Upper lobe of right lung (tissue), 1 donor: ENCODE measurements at places on chromosomes 16 and 17. TPM values are rescaled to one million over a fixed set of nuclear protein-coding genes. Genes with fewer than 3 reads are reported as not detected.

DNA sequence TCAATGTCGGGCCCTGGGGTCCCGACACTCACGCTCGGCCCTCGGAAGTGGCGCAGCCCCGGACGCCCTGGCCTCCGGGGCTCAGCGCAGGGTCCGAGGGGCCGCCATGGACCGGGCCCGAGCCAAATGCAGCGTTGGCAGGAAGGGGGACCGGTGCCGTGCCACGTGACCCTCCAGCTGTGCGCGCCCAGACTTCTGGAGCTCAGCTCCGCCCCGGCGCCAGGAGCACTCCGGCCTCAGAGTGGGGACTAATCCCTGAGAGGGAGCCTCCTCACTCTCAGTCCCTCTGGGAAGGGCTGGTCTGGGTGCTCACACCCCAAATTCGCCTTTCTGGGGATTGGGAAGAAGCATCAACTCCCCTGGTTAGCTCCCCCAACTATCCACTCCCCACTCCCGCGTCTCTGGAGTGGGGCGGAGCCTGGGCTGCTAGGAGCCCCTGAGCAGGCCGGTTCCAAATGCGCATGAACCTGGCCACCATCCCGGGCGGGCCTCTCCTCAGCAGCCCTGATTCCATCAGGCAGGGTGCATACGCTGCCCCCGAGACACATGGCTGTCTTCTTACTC lies at the start of gene B3GNT9:
Gene B3GNT9, minus strand, starts transcription at position 166 of the 564 bp plus-strand sequence. CDS start 513 bp downstream, outside the sequence.
- H3K27ac ChIP-seq = peak within 1 kb of the TSS; percentile 83
- peaks cover 26% of the 10 kb centered on the region for H3K36me3 ChIP-seq
- peak within 1 kb of the TSS; percentile 75 for H3K4me3 ChIP-seq
- no peaks in the 10 kb centered on the region for H3K27me3 ChIP-seq

DNA sequence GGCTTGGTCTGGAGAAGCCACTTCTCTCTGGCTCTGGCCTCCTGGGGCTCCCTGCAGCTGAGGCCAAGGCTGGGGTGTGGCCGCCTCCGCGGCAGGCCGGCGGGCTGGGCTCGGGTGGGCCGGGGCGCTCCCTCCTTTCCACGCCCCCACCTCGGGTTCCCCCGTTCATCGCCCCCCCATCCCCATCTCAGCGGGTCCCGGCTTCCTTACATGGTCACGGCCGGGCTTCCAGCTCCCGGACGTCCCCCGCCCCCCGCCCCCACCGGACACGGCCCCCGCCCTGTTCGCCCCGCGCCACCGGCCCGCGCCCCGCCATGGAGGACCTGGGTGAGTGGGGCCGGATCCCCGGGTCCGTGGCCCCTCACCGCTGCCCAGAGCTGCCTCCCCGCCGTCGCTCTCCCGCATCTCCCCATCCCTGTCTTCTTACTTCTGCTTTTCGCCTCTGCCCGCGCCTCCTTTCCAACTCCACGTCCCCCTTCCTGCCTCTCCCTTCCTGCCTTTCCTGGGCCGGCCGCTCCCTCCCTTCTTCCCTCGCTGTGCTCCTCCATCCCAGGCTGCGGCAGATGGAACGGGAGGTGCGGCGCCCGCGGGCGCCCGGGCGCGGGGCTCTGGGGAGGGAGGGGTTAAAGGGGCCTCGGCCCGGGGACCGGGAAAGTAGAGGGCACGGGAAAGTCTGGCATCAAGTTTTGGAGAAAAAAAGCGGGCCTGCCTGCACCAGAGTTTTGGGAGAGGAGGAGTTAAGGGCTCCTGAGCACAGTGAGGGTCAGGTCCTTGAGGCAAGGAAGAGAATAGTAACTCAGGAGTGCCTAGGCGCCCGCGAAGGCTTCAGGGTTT lies at the start of gene TGFB1I1:
Gene TGFB1I1, plus strand, starts transcription at position 278 of the 834 bp plus-strand sequence. Its CDS starts 37 bp downstream, at position 315.
- no peaks in the 10 kb centered on the region for H3K27me3 ChIP-seq
- H3K4me3 ChIP-seq = peak within 1 kb of the TSS; percentile 62
- H3K36me3 ChIP-seq = peaks cover 13% of the 10 kb centered on the region
- DNase-seq = no peak
- H3K27ac ChIP-seq = peak within 1 kb of the TSS; percentile 86
- peaks cover 10% of the 10 kb centered on the region for H3K4me1 ChIP-seq

GRCh38 chr16:84751241-84751640 lies 51.4 kb downstream of the USP10 start:
- H3K4me1 ChIP-seq = peaks cover 26% of the 10 kb centered on the region
- H3K27ac ChIP-seq = no peak overlapping the region
- no peaks in the 10 kb centered on the region for H3K27me3 ChIP-seq
- DNase-seq = no peak
- H3K4me3 ChIP-seq = no peak overlapping the region

Gene TP53TG3C
- not detected for total RNA-seq

Gene PLCD3
- 37.0 TPM for total RNA-seq

Gene ANKRD13B
- 6.8 TPM for total RNA-seq
